ENCODE measurements at places on chromosomes 1 and 21.
A peak's percentile ranks its signal among the peaks of the same experiment; 100 is the strongest.

DNA sequence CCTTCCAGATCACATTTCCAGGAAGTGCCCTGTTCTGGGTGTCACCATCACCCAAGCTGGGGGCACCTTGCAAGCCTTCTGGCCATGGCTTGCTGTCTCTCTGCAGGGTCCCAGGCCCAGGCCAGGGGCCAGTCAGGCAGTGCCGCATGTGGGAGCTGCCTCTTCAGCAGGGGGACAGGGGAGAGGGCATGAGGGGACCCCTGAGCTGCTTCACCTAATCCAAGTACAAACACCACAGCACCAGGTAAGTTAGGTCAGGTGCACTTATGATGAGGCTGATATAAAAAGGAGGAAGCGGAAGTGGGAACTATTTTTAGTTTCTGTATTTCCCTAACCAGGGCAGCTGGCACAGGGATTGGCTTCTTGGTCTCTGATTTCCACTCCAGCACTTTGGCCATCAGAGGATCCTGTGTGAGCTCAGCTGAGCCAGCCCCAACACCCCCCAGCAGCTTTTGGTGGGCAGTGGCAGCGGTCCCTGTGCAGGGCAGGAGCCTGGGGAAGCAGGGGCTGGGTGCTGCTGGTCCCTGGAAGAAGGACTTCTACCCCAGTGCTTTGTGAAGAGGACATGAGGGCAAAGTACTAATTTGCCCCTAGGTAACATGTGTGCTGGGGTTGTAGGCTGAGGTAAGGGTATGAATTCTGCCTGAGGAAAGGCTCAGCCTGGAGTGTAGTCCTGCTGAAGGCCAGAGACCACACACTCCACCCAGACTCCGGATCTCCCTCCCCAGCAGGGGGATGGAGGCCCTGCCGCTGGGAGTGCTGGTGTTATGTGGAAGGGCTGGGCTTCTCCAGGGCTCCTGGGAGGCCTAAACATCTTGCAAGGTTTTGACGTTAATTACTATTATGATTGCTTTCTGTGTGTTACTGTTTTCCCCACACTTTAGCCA, 3.3 kb upstream of the PCBP3 start:
- no peak for DNase-seq

- peak; percentile 27 for DNase-seq
Measured at GRCh38 chr1:179177182-179177581, 52.3 kb downstream of the ABL2 start.

GRCh38 chr1:184838504-184838951, 83.9 kb upstream of the EDEM3 start:
- peak; percentile 79 for DNase-seq

- peak; percentile 68 for DNase-seq
Measured at GRCh38 chr1:85850238-85850637, 142.0 kb upstream of the ZNHIT6 start.

- DNase-seq: no peak
Measured at GRCh38 chr1:89673251-89673650, 40.3 kb downstream of the LRRC8C start.

- DNase-seq: peak; percentile 79
Measured at GRCh38 chr1:12485231-12486058, 132.6 kb downstream of the DHRS3 start.

DNA sequence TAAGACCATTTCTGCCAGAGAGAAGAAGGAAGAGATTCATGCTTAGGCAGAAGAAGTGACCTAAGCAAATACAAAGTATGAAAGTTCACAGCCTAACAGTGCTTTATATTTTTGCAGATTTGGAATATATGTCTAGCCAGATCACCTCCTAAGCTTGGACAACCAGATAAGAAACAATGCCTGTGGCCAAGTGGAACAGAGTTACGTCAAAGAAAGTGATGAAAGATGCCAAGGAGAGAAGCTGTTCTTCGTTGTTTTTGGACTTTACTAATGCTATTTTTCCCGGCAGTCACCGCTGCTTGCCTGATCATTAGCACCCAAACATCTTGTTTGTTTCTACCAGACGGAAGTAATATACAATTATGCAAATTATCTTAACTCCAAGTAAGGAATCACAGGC, 489.2 kb upstream of the C1orf87 start:
- no peak for DNase-seq

DNA sequence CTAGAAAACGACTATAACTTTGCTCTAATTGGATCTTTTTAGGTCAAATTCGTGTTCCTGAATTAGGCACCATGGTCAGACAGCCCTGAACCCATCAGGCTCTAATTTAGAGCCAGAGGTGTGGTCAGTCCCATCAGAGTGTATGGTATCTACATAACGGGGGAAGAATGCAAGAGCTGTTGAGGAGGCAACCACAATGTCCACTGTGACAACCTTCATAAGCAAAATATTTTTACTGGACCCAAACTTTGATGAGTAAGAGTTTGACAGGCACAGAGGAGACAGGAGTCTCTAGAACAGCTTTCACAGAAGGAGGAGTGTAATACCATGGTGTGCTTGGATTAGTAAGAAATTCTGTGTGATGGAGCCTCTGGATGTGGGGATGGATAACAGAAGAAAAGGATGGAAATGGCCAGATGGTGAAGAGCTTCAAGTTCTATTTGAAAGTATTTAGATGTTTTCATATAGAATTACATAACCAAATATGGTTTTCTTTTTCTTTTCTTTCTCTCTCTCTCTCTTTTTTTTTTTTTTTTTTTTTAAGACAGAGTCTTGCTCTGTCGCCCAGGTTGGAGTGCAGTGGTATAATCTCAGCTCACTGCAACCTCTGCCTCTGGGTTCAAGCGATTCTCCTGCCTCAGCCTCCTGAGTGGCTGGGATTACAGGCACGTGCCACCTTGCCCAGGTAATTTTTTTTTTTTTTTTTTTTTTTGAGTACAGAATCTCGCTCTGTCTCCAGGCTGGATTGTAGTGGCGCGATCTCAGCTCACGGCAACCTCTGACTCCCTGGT, 24.9 kb downstream of the UBE2U start:
- DNase-seq: no peak

Measured in AG09319 (cell line).